ENCODE measurements at places on chromosomes 2 and 18.

- peak; percentile 24 for DNase-seq
Measured at GRCh38 chr2:7083580-7084509, 166.6 kb downstream of the RNF144A start.

DNA sequence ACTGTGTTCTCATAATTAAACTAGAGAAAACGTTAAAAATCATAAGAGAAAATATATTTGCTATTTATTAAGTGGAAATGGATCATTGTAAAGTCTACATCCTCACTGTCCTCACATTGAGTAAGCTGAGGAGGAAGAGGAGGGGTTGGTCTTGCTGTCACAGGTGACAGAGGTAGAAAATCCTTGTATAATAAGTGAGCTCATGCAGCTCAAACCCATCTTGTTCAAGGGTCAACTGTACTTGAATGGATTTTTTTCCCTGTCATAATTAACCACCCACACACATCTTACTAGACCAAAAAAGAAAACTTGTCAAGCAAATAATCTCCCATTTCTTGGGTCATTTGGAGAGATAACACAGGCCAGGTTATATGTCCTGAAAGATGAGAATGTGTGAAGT, 231.2 kb downstream of the NEDD4L start:
- no peak for DNase-seq

DNA sequence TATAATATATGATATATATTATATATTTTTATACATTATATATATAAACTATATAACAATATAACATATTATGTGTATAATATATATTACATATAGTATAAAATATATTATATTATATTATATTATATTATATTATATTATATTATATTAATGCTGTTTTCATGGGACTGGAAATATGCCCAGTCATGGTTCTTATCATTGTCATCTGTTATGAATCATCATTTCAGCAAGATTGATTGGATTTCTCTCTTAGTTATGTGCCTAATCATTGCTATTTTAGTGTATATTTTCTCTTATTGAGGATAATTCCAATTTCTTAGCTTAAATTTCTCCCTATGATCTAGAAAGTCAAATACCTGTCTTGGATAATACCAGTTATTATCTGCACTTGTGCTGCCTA, 617.8 kb downstream of the TRIB2 start:
- no peak for DNase-seq

DNA sequence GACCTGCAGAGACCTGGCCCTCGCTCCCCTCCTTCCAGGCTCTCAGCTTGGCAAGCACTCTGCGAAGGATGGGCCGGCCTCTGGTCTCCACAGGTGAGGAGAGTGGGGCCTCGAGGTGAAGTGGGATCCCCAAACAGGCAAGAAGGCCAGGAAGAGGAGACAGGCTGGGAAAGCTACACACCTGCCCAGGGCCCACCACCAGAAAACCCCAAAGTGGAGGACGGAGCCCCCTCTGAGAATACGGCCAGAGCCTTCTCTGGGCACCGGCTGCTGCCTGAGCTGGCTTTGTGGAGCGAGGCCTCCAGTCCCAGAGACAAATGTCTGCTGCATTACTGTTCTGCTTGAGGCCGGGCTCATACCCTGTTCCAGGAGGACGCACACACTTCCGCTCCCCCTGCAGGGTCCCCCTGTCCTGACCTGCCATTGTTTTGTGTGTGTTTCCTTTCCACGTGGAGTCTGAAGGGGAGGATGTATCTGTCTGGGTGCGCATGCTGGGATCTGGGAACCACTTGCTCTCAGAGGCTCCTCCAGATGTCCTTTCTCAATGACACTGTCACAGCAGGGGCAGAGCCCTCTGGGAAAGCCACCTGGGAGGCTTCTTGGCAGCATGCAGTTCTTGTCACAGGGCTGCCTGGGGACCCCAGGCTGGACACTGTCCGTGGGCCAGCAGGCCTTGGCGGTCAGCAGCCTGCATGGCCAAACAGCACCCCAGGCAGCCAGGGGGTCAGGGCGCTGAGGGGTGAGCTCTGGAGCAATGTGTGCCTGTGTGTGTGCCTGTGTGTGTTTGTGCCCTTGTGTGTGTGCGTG, 20.8 kb downstream of the KCNF1 start:
- no peak for DNase-seq

DNA sequence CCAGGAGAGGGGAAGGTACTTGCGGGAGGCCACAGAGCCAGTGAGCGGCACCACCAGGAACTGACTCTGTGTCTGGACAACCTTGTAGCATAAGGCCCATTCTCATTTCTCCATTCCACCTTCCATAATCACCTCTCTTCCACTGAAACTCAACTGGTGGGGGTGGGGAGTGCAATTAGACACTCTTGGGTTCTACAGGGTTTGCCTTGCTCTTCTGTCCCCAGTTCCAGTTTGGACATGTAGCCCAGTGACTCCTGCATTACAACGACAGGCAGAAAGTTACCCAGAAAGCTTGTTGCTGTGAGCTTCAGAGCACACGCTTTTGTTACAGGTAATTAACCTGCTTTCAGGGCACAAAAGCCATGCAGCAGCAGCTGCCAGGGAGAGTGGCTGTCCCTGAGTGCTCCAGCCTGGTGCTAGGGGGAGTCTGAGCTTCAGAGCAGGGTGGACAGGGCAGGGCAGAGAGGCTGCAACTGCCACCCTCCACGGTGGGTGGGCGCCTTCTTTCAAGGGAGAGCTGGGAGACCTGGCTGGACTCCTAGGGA, 65.2 kb downstream of the COPS8 start:
- DNase-seq, result no peak
